NCI-H1417 treated with DMSO at 0.1 percent for 48 hours (cell line): ENCODE measurements at places on chromosomes 12 and 14.

DNA sequence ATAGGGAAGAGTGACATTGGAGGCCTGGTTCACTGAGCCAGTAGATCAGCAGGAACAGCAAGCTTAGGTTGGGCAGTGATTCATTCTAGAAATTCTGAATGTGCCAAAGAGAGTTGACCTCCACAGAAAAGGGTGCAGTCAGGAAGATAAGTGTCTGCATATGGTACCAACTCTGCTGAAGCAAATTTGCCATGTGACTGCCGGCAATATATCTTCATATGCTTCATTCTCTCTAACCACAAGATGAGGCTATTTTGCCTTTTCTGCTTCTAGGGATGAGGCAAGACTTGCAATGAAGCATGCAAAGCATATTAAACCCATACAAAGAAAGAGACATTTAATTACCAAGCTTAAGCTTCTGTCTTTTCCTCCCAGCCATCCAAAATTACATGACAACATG is 13.6 kb downstream of the CCDC198 start:
- no peak for DNase-seq

- no peak for DNase-seq
Observed at GRCh38 chr12:132772606-132773005, 11.0 kb upstream of the ANKLE2 start.

DNA sequence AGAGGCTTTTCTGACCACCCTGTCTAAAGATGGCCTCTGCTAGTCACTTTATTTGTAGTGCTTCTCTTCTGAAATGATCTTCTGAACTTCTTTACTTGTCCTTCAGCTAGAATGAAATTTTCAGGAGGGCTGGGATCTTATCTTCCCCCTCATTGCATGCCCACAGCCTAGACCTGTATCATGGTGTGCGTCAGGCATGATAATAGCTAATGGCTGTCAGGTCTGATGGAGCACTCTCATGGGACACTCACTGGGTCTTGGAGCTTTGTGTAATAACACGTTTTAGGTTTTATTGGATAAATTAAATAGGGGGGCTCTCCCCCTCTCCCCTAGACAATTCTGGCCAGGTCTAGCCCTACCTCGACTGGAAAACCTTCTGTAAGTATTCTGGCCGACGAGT is 97.1 kb upstream of the NRXN3 start:
- no peak for DNase-seq

GRCh38 chr12:93957870-93958269 is 190.5 kb upstream of the PLXNC1 start:
- DNase-seq: no peak

DNA sequence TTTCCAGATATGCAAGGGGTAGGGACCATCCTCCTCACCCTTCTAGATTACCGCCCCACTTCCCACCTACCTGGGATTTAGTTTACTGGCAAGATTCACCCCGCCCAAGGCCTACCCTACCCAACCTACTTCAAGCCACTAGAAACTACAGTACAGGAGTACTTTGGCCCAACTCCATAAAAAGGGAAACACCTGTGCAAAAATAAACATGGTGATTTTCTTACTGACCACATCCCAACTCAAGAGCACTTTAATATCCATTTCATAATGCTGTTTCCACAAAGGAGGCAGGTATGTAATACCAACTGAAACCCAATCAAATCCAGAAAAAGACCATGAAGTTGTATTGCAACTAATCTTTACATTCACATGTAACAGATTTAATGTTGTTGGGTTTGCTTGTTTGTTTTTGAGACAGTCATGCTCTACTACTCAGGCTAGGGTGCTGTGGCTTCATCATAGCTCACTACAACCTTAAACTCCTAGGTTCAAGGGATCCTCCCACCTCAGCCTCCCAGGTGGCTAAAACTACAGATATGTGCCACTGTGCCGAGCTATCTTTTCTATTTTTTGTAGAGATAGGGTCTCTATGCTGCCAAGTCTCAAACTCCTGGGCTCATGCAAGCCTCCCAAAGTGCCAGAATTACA is 41.7 kb upstream of the RAP1B start:
- DNase-seq: no peak

GRCh38 chr14:55562135-55562534 is 17.9 kb upstream of the KTN1 start:
- DNase-seq: no peak

DNA sequence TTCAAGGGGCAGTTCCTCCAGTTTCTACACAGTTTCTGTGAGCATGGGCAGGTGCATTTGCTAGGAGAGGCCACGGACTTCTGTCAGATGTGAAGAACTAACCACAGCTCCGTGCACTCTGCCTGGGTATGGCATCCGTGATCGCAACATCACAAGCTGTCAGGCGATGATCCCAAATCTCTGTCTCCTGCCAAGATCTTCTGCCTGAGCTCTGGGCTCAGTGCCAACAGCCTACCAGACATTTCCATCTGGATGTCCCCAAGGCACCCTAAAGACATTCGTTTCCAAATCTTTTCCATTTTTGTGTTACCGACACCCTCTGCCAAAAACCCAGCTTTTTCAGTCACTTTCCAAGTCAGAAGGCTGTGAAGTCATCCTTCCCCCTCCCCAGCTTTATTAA is 292.1 kb downstream of the GLT1D1 start:
- no peak for DNase-seq

DNA sequence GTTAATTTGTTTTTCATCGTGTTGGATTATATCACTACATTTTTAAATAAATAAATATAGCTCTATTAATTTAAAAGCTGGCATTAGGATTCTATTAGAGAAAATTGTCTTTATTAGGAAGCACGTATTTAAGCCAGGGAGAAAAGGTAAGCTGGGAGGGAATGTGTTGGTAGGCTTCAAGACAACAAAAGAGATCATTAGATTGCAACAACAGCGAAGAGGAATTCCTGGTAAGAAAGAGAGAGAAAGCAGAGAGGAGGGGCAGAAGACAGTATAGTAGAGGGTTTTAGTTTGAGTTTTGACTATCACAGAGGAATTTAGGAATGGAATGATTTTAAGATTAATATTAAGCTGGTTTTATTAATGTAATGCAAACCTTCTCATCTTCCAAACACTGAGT is 613.6 kb upstream of the USP15 start:
- DNase-seq: no peak

DNA sequence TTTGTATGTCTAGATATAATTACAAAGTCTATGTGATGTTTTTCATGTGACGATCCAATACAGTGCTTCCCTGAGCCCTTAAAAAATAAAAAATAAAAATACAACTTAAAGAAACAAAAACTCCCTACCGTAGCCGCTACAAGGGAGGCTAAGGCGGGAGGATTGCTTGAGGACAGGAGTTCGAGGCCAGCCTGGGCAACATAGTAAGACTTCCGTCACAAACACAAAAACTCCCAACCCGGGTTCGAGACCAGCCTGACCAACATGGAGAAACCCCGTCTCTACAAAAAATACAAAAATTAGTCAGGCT is 669 bp upstream of the CDKN3 start:
- DNase-seq: no peak

- DNase-seq: no peak
Observed at GRCh38 chr14:22599349-22599748, 1.2 kb downstream of the ABHD4 start.

DNA sequence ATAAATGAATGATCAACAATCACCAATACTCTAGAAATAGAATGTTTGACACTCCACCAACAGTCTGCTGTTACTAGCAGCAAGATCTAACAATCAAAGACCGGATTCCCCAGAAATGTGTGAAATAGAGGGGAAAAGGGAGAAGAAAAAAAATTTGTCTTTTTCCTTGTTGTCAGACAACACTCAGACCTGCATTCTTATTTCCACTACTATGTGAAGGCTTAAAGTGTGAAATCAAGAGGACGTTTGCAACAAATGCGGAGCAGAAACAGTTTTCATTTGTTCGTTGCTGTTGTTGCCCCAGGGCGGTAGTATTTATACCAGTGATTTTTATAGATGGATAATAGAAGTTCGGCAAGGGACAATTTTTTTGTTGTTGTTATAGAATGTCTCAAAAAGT is 9.2 kb downstream of the NKX2-1 start:
- DNase-seq: no peak

- DNase-seq: no peak
Observed at GRCh38 chr12:89451841-89452251, 72.8 kb downstream of the GALNT4 start.

DNA sequence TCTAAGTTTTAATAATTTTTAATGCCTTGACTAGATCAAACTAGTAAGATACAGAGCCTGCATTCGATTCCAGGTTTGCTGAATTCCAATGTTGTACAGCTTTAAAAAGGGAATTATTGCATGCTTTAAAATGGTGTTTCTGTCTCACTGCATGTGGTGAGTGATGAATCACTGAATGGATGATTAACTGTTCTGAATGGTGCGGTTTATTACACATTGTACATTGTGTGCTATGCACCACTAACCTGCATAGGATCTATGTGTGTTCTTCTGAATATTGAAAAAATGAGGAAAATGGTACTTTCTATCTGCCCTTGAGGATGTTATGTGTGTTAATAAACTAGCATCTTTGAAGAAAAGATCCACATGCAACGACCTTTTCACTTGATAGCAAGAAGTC is 231.7 kb downstream of the NRXN3 start:
- no peak for DNase-seq

GRCh38 chr12:93601591-93601990 is 29.1 kb downstream of the SOCS2 start:
- DNase-seq: no peak

- DNase-seq: no peak
Observed at GRCh38 chr12:88579601-88580050, 645 bp downstream of the KITLG start.

DNA sequence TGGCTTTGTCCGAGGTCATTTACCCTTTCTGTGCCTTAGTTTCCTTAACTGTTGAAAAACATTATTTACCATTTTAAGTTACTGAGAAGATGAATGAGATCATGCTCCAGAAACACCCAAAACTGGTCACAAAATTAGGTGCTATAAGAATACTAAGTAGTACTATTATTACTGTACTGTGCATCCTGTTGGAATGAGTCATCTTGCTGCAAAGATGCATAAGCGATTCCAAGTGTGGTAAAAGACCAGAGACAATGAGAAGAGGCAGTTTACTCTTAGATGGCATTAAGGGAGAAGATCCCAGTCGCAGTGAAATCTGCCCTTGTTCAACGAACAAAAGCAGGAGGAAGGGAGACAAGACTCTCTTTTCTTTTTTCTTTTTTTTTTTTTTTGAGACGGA is 4.2 kb upstream of the PLEKHA5 start:
- no peak for DNase-seq

- no peak for DNase-seq
Observed at GRCh38 chr12:15546102-15546701, 223.9 kb downstream of the PTPRO start.

DNA sequence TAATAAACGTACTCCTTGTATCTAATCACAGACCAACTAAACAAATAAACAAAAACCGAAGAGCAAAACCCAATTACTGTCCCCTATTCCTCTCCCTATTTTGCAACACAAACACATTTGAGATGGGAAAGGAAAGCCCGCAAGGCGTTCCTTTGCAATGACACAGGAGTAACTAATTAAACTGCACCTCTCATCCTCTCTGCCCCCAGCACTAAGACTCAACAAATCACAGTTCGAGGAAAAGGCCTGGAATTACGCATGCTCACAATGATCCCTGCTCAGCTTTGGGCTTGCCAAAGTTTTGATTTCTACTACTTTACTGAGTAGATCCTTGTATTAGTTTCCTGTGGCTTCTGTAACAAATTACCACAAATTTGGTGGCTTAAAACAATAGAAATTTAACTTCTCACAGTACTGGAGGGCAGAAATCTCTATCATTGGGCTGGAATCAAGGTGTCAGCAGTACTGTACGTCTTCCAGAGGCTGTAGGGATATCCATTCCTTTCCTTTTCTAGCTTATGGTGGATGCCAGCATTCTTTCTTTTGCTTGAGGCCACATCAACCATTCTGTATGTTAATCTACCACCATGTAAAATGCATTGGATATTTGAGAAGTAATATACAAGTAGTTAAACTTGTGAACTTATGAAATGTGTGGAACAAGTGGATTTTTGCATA is 123.0 kb downstream of the NAV3 start:
- no peak for DNase-seq

DNA sequence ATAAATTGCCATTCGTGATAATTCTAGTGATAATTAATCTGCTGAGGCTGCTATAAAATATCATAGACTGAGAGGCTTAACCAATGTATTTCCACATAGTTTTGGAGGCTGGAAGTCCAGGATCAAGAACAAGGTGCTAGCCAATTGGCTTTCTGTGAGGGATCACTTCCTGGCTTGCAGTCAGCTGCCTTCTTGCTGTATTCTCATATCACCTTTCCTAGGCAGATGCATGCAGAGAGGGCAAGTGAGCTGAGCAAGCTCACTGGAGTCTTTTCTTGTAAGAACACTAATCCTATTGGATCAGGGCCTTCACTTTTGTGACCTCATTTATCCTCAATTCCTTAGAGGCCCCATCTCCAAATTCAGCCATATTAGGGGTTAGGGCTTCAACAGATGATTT is 640.7 kb downstream of the DIO2 start:
- no peak for DNase-seq

DNA sequence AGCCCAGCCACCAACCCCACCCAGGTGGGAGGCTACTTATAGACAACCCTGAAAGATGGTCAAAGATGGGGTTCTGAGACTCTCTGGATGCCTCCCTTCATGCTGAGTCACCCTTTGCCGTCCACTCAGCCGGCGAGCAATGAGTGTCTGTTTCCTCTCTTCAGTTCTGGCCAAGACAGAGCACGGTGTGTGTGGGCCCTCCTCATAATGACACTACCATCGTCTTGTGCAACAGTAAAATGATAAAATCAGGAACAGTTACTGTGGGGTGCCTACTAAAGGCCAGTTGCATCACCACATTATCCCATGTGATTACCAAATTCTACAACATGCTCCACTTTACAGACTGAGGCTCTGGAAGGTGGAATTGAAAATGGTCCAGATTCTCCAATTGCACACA is 7.0 kb upstream of the BDKRB1 start:
- no peak for DNase-seq

DNA sequence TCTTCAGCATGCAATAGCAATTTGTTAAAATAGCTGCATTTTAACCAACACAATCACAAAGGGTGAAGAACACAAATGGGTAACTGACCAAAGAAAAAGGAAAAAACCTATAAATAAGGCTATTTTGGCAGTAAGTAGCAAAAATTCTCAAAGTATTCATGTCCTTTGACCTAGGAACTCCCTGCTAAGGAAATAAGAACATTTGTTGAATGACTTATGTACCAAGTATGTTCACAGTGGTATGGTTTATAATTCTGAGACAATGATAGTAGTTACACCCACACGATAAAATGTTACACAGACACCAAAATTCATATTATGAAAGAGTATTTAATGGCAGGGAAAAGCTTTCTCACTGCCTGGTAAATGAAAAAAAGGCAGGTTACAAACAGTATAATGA is 16.9 kb downstream of the CCDC88C start:
- no peak for DNase-seq

DNA sequence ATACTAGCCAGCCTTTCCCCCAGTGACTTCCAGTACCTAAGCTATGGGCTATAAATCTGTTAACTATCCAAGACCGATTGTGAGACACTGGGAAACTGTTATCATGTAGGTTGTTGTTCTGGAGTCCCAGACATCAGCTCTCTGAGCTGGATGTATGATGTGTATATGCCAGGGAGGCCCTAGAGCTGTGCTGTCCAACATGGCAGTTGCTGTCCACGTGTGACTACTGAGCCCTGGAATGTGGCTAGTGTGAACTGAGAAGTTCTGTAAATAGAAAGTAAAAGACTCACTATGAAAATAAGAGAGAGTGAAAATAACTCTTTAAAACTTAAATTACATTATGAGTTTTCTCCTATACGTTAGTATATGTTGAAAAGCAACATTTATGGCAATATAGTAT is 755.8 kb upstream of the FBXO33 start:
- no peak for DNase-seq

GRCh38 chr14:42565556-42565955 is 958.9 kb downstream of the LRFN5 start:
- DNase-seq: no peak
